Smooth muscle cell of the pulmonary artery (primary cell): ENCODE measurements at places on chromosomes 3 and 15. TPM values are rescaled to one million over a fixed set of nuclear protein-coding genes. Genes with fewer than 3 reads are reported as not detected.

GOLGA8K gene
- 0.36 and 0.46 TPM in 2 replicates for total RNA-seq

FANCD2OS gene
- total RNA-seq, result not detected in 2 replicates

DOCK3 gene
- 0.26 and 0.30 TPM in 2 replicates for total RNA-seq

PIK3CB gene
- total RNA-seq, result 16.5 and 20.1 TPM in 2 replicates

PCOLCE2 gene
- 192 and 258 TPM in 2 replicates for total RNA-seq

RASGRF1 gene
- not detected in 2 replicates for total RNA-seq
